Stimulated activated CD4-positive, alpha-beta T cell treated with anti-CD3 and anti-CD28 coated beads, Interleukin-1b, Interleukin-23, amount 100 ng/mL, for 1 hour (primary cell): ENCODE measurements at places on chromosomes 6 and 20.

DNA sequence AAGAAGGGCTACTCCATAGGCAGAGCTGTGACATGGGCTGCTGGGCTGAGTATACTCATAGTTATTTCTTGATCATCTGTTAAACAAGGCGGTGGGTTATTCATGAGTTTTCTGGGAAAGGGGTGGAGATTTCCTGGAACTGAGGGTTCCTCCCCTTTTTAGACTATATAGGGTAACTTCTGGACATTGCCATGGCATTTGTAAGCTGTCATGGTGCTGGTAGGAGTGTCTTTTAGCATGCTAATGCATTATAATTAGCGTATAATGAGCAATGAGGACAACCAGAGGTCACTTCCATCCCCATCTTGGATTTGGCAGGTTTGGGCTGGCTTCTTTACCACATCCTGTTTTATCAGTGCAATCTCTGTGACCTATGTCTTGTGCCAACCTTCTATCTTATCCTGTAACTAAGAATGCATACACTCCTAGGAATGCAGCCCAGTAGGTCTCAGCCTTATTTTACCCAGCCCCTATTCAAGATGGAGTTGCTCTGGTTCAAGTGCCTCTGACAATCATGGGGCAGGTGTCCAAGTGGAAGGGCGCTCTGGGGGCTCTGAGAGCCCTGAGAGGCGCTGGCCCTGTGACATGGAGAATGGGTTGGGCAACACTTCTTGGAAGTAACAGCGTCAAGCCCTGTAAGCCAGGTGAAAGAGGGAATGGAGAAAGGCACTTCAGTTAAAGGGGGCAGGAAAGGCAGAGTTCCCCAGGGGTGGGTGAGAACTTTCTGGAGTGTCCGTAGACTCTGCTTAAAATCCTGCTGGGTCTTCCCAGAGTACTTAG is 354.2 kb upstream of the SULF2 start:
- no peak for DNase-seq

DNA sequence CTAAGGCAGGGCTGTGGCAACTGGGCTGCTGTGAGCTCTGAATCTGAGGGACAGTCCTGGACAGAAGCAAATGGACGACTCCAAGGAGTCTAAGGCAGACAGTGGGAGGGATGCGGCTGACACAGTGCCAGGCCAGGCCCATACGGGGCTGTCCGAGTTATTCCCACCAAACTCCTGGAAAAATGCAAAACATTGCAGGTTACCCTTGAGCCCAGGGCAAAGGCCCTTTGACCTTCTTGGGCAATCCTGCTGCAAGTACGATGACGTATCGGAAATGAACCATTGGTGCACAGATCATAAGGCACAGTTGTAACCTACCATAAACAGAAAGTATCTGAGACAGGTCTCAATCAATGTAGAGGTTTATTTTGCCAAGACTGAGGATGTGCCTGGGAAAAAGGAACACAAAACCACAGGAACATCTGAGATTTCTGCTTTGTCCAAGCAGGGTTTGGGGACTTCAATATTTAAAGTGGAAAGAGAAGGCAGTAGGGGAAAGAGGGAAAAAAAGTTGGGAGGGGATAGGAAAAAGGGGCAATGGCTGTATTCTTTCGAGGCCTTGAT is 118.9 kb downstream of the DACT2 start:
- no peak for DNase-seq

DNA sequence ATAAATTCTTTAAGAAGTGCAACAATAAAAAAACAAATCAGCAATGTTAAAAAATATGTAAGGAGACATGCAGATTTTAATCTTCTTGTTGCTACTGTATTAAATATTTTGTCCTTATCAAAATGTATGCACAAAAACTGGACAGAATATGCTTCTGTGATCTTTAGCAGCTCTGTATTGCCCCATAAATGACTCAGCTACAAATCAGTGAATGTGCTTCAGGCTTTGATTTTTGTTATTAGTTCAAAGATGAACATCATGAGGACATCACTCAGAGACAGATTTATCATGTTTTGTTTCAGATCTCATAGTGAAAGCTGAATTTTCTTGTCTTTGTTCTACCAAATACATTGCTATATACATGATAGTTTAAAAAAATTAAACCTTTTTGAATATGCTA is 312.4 kb downstream of the GRIK2 start:
- no peak for DNase-seq

DNA sequence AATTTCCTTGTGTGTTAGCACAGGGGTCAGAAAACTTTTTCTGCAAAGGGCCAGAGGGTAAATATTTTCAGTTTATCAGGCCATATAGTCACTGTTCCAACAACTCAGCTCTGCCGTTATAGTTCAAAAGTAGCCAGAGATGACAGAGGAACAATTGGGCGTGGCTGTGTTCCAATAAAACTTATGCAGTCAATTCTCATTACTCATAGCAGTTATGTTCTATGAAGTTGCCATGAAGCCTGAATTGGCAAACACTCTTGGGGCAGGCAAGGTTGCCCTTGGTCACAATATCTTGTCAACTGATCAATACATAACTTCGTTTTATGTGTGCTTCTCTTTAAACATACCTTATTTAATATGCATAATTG is 304.2 kb downstream of the TFAP2C start:
- no peak for DNase-seq

DNA sequence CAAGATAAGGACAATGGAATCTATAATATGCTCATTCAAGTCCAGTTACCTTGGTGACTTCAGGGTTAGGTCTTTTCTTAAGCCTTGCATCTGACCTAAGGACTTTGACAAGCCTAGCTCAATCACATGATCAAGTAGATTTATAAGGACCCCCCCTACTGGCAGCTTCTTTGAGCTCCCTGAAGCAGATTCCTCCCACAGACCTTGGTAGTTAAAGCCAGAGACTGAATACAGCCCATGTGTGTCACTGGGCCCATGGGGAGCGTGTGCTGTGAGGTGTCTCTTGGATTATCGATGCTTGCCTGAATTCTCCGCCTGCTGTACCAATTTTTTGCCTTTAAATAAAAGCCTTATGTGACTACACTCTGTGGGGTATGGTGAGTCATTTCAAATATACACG is 372.7 kb upstream of the RGS17 start:
- DNase-seq = no peak
